Aorta (tissue), 5 donors: ENCODE measurements at places on chromosomes 16 and 17. TPM values are rescaled to one million over a fixed set of nuclear protein-coding genes. Genes with fewer than 3 reads are reported as not detected.
A peak's percentile ranks its signal among the peaks of the same experiment; 100 is the strongest.

DNA sequence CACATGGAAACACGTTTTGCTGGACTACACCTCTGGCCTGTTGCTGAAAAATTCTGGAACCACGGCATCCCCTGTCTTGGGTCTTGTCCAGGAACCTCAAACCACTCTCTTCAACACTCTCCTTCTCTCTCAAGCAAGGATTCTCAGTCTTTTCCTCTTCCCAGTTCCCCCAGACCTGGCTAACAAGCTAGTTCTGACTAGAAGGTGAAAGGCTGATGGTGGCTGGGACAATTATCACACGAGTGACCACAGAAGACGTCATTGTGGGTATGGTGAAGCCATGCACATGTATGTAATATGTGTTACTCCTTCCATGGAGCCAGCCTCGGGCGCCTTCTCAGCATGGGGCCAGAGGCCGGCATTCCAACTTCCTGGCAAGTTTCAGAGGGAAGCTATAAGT is 123.0 kb downstream of the CDYL2 start:
- DNase-seq: no peak

ATP5PD gene
- 149 TPM for total RNA-seq

ZNF500 gene
- total RNA-seq: 13.0 TPM

GFAP gene
- total RNA-seq: 17.6 TPM

DNA sequence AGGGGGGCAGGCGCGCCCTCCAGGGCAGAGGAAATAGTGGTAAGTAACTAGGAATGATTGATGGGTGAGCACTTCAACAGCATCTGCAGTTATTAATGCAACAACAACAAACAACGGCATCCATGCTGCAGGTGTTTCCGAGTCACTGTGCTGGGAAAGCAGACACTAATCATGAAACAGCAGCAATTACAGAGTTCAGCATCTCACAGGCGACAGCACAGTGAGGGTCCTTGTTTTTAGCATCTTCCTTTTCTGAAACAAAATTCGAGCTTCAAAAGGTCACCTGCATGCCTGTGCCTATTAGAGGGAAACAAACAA is 191.9 kb downstream of the SLC39A11 start:
- DNase-seq: no peak

DNA sequence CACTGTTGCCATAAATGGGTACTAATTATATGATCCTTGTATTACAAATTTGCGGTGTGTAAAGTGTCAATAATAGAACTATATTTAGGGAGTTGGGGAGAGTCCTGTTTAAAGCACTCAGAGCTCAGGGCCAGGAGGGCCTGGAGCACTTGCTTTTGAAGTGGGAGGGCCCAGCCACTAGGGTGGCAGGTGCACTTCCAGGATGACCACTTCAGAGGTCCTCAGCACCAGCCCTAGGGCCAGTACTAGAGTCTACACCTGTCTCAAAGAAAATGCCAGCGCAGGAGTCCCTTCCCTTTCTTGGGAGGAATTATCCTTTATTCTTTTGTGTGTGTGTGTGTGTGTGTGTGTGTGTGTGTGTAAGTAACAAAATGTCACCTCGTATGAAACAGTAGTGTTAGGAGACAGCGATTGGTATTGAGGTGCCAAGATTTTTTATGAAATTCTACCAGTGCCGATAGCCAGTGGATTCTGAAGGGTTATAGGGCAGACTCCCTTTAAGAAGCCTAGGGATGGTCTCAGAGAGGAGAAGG is 31.9 kb downstream of the MYO18A start:
- no peak for DNase-seq

NECAB2 gene
- 0.23 TPM for total RNA-seq

DNA sequence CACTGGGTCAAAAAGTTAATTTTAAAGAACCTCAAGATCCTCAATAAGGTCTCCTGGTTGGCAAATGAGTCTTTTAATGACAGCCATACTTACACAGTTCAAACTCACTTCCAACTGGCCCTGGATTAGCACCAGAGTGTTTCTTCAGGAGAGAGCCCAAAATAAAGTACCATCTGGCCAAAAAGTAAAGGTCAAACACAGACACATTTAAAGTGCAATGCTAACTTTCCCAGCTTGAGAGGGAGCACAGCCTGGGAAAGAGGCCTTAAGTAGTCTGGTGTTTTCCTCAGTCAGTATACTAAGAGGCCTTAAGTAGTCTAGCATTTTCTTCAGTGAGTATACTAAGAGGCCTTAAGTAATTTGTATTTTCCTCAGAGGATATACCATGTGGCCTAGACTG is 46.6 kb upstream of the ERN1 start:
- DNase-seq: no peak

- no peak for DNase-seq
These were observed 253.4 kb downstream of the SHISA9 start for GRCh38 chr16:13154799-13155198.

GPR142 gene
- total RNA-seq: 2.1 TPM

- no peak for DNase-seq
These were observed 160.7 kb downstream of the RGS9 start for GRCh38 chr17:65297916-65298315.

MYO15A gene
- total RNA-seq: 3.1 TPM

SMURF2 gene
- 36.3 TPM for total RNA-seq

DNA sequence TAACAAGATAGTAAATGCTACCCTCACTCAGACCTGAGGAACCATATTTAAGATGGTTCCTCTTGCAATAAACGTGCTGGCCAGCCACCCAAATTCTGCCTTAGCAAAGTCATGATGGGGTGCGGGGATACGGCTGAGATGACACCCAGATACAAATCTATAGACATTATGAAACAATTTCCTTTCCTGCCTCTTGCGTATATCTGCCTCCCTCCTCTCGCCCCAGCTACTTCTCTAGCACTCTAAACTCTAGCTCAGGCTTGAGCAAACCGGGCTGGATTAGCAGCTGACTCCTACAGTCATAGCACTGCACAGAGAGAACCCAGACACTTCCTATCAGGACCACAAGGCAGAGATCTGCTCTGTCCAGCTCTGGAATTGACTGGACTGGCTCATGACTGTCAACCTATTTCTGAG is 22.3 kb downstream of the CD300LF start:
- DNase-seq: no peak

ZG16 gene
- 0.12 TPM for total RNA-seq

DNA sequence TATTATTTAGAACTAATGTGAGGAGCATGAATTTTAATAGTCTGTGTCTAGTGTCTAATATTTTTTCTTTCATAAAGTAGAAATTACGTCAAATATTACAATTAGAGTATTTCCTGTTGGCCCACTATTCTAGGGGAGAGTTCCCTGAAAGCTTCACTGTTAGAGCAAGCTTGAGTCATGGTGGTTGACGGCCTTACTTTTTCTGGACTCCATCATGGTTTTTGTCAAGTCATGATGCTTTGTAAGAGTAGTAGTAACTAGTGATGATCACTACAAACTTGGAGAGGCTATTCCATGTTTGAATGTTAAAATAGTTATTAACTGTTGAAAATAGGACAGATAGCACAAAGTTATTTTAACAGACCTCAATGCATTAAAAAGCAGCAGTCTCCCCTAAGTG is 1.7 kb downstream of the PSMD11 start:
- no peak for DNase-seq

CSH1 gene
- total RNA-seq: not detected

GRCh38 chr16:58507963-58508670 is 7.2 kb upstream of the SETD6 start:
- DNase-seq: no peak

DNA sequence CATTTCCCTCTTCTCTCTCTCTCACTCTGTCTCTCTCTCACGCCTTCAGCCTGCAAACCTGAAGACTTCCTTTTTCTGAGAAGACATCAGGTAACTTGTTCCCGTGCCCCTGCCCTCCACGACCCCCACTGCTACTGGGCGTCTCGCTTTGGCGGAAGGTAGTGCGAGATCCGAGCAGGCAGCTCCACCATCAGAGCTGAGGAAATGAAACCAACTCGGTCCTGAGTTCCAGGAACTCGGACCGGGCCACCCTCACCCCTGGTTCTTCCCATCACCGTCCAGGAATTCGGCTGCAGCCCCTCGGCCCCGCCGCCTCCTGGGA is 585 bp downstream of the MLKL start:
- peak; percentile 77 for DNase-seq

DNA sequence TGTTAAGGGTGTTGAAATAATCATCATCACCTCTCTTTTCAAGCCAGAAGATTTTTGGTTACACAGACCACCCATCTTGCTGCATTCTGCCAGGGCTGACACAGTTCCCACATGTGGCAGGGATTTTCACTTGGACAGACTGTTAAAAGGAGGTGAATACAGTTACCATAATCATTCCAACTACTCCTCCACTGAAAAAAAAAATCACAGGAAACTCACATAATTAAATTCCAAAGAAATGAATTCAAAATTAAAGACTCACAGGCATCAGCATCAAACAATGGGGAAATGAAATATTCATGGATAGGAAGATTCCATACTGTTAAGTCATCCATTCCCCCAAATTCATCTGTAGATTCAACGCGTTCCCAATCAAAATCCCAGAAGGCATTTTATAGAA is 209.4 kb downstream of the MRTFB start:
- DNase-seq: no peak

DNA sequence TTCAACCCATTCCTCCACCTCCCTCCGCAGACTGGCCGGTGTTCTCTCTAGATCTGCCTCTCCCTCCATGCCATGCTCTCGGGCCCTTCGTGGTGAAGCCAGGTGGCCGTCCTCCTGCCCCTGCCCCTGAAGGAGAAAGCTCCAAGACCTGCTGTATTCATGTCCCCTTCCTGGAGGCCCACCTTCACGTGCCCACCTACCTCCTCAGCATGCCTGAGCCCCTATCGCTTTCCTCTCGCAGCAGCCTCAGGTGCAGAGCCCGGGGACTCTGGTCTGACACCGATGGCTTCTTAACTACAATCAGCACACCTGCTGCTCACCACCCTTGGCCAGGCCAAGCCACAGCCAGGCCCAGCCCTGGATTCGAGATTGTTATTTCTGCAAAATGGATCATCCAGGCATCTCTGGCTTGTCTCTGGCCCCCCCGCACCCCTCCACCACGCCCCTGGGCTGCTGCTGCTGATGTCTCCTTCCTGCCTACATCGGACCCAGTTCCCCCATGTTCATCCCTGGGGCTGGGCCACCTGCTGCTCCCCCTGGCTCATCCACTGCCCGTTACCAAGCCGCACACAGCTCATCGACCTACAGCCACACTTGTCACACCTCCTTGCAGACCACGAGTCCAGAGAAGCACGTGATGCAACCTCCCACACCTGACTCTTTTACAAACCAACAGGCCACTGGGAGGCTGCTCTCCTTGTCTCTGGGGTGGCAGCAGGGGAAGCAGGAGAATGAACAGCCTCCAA is 32.5 kb upstream of the TNFRSF13B start:
- peak; percentile 67 for DNase-seq

GRCh38 chr17:75486951-75487350 is 28.4 kb downstream of the CASKIN2 start:
- DNase-seq: no peak

MYH4 gene
- not detected for total RNA-seq

CCL7 gene
- total RNA-seq: not detected
